Hematopoietic multipotent progenitor cell treated with erythropoietin and hydrocortisone succinate and interleukin-3 and kit ligand, for 6 days (in vitro differentiated cells): ENCODE measurements at places on chromosomes 4 and X.

DNA sequence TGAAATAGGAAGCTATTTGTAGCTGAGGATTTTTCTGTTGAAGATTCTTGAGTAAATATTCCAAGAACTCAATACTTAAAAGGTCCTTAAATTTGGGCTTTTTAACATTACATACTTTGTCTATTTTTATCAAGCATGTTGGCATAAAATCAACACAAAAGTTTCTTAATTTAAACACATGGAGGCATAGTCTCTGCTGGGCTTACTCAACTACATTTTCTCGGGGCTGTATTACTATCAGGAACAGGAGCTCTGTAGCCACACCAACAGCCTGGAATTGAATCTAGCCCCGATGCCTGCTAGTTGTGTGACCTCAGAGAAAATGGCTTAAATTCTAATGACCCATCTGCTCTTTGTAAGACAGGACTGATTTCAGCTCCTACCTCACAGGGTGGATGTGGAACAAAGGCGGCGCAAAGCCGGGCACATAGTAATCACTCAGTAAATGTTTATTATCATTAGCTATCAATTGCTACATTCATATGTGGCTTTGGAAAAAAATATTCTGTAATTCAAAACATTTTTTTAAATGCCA lies 207.0 kb downstream of the NSUN7 start:
- no peak for DNase-seq

- no peak for DNase-seq
These were observed 7.8 kb downstream of the TIGD2 start for GRCh38 chr4:89119166-89119565.

- no peak for DNase-seq
These were observed 134.6 kb upstream of the BOD1L1 start for GRCh38 chr4:13762130-13762529.

GRCh38 chr4:147741190-147741788 lies 9.4 kb downstream of the ARHGAP10 start:
- DNase-seq, result no peak

- DNase-seq, result no peak
These were observed 41.2 kb downstream of the DCLK2 start for GRCh38 chr4:150119492-150119891.

- peak; percentile 71 for DNase-seq
These were observed 115.8 kb upstream of the INPP4B start for GRCh38 chr4:142961866-142962265.

GRCh38 chrX:20217906-20218305 lies 48.8 kb downstream of the RPS6KA3 start:
- DNase-seq, result peak; percentile 23

GRCh38 chrX:30931920-30932319 lies 42.9 kb upstream of the TAB3 start:
- no peak for DNase-seq

GRCh38 chr4:17447675-17448298 lies 64.1 kb downstream of the QDPR start:
- DNase-seq, result peak; percentile 88

DNA sequence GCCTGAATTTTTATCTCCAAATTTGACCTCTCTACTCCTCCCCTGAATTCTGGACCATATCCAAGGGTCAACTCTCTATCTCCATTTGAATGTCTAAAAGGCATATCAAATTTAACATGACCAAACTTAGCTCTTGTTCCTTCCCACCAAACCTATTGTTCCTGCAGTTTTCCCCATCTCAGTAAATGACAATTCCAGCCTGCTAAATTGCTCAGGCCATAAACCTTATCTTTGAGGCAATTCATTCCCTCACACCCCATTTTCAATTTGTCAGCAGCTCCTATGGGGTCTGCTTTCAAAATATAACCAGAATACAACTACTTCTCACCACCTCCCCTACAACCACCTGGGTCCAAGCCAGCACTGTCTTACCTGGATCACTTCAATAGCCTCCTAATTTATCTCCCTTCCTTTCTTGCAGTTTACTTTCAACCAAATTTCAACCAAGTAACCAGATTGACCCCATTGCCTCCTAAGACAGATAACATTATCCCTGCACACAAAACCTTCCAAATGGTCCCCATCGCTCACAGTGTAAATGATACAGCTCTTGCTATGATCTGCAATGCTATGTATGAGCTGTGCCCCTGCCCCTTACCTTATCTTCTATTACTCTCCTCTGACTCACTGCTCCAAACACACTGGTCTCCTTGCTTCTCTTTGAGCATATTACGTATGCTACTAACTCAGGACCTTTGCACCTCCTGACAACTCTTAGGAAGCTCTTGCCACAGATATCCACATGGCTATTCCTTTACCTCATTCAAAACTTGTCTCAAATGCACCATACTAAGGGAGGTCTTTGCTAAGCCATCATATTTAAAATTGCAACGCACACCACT lies 66.0 kb downstream of the CAMK2D start:
- DNase-seq, result no peak

DNA sequence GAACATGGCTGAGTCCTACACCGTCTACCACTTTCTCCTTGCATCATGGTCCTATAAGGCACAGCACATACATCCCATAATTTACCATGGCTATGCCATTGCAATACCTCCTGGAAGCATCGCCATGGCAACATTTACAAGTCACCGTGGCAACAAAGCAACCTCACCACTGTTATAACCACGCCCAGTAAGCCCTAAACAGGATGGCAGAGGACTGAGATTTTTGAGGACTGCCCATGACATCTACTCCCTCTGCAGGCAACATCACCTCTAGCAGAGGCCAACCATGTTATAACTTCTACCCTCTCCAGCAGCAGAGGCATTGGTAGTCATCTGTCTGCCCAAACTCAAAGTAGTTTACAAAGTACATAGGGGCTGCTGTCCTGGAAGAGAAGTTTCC lies 29.7 kb downstream of the BCOR start:
- peak; percentile 27 for DNase-seq

GRCh38 chr4:145907812-145908211 lies 30.8 kb downstream of the ZNF827 start:
- DNase-seq, result no peak

- DNase-seq, result no peak
These were observed 207.9 kb upstream of the ANXA3 start for GRCh38 chr4:78343682-78344081.

GRCh38 chr4:28402751-28403150 lies 1542.1 kb downstream of the STIM2 start:
- no peak for DNase-seq

- no peak for DNase-seq
These were observed 80.2 kb downstream of the SCD5 start for GRCh38 chr4:82718162-82718940.

GRCh38 chrX:68433981-68434299 lies 645 bp upstream of the OPHN1 start:
- DNase-seq, result no peak

GRCh38 chr4:28010577-28011240 lies 1150.1 kb downstream of the STIM2 start:
- no peak for DNase-seq

DNA sequence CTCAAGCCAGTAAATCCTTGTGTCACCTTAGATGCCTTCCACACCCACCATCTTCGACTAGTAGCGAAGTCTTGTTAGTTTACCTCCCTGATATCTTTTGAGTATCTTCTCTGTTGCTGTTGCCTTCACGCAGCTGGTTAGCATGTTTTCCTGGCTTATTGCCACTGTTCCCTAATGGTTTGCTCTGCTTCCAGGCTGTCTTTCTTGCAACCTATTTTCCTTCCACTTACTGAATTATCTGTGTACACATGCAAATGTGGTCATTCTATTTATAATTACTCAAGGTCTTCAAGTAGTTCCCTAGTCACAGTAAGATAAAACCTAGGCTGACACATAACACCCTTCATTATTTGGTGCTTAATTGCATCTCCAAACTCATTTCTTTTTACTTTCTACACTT lies 89.5 kb downstream of the UGT8 start:
- DNase-seq, result no peak

DNA sequence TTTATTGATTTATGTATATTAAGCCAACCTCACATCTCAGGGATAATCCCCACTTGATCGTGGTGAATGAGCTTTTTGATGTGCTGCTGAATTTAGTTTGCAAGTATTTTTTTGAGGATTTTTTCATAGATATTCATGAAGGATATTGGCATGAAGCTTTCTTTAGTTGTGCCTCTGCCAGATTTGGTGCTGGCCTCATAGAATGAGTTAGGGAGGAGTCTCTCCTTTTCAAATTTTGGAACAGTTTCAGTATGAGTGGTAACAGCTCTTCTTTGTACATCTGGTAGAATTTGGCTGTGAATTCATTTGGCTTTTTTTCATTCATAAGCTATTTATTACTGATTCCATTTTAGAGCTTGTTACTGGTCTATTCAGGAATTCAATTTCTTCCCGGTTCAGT lies 197.2 kb upstream of the NDST4 start:
- DNase-seq, result no peak

DNA sequence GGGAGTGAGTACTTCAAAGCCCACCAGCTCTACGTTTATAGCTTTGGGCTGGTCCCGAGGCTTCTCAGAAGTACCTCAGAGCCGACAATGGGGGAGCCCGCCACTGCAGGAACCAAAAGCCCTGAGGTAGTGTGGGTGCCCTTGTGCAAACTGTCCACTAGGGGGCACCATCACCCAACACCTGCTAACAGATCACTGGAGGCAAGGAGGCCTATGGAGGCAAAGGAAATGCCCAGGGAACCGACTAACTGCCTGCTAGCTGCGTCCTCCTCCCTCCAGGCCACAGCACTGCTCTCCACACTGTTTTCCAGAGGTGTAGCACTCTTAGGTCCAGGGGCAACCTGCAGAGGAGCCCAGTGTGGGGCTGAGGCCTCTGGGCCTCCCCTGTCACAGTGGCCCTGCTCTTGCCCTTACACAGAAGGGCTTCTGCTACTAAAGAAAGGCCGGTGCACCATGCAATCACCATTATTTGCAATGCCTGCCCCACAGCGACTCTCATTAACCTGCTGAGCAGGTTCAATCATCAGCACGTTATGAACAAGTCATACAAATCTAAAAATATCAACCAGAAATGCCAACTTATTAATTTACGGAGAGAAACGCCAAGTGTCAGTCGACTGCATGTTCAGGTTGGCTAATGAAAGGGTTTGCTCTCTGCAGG lies 159.1 kb downstream of the NSUN7 start:
- peak; percentile 92 for DNase-seq

DNA sequence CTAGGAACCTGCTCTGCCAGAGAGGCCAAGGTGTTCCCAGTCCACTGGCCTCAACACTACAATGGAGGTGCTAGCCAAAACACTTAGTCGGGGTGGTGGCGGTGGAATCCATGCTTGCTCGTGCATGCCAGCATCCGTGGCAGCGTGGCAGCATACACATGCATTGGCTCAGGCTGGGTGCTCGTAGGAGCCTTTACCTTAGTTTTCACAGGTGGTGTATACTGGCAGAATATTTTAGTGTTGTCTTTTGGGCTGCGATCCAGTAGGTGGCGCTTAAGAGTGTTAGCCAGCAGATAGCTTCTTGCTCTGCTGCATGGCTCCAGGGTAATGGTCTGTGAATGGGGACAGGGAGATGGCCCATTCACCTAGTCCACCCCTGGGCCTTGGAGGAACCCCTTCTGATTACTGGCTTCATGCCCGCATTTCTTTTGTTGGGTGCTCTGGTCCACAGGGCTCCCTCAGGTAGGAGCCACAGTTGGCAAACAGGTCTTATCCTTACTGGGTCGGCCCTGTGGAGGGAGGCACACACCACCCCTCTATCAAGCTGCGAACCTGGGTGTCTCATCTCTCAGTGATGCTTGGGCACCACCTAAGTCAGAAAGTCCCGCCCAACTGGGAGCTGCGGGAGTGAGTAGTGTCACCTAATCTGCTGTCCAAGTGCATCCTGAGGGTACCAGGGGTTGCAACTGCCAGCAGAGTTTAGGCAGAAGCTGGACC lies 40.0 kb downstream of the RIPPLY1 start:
- DNase-seq, result peak; percentile 10

GRCh38 chrX:19879735-19880378 lies 7.5 kb downstream of the SH3KBP1 start:
- DNase-seq, result peak; percentile 60
